ENCODE measurements at places on chromosomes 4 and X.

DNA sequence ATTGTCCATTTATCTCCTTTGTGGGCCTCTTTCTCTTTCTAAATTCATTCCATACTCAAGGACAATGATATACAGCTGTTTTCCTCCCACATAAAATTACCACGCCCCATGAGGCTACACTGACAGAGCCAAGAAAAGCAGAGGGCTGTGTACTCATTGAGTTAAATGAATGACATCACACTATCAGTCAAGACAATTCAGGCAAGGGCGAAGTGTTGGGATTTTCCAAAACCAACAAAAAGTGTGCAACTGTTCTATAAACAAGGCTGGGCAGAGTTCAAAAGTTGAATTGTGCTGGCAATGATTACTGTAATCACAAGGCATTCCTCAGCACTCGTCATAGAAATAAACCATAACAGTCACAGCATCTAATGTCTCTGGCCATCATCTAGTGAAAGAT, 799.6 kb upstream of the DIAPH2 start:
- no peak for DNase-seq

- no peak for DNase-seq
Measured at GRCh38 chrX:154051201-154051810, 31.6 kb upstream of the IRAK1 start.

DNA sequence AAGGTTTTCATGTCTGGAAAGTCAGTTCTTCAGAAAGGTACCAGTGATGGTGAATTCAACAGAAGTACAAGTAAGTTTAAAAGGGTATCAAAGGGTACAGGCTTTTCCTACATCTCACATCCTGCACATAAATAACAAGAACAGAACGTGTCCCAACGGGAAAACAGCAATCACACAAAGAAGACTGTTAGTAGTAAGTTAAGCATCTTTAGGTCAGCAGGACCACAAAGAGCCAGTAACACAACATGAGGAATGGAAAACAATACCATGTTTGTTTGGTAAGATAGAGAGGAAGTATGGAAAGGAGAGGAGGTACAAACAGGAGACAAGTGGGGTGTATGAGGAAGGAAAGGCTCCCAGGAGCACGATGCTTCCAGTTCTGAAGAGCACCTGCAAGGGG, 43.2 kb downstream of the SAT1 start:
- no peak for DNase-seq

DNA sequence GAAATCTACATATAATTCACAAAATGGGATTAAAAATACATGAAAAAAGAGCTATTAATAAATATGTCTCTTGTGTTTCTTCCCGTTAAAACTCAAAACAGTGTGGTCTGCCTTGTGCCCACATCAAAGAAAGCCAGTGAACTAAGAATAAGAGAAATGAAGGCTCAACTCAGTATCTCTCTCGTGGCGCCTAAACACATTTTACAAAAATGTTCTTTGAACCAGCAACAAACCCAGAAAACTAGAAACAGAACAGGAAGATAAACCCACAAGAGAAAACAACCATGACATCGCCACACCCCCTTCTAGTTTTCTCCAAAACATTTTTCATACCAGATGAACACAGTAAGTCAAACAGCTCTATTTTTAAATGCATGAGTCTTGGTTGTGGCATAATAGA, 130.1 kb downstream of the DCHS2 start:
- no peak for DNase-seq

DNA sequence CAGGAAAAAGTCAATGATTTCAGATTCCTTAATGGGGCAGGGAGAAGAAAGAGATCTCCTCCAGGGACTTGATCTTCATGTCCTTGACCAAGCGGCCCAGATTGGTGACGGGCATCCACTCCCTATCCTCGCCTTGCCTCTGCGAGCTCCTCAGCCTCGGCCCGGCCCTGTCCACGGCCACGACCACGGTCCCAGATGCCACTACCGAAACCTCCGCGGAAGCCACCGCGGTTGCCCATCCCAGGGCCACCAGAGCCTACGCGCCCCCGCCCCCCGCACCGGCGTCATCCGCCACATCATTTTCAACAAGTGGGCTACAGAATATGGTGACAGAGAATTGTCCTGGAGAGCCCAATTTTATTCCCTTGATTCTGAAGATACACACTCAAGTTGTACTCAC, 751.2 kb upstream of the PABPC4L start:
- DNase-seq = no peak

DNA sequence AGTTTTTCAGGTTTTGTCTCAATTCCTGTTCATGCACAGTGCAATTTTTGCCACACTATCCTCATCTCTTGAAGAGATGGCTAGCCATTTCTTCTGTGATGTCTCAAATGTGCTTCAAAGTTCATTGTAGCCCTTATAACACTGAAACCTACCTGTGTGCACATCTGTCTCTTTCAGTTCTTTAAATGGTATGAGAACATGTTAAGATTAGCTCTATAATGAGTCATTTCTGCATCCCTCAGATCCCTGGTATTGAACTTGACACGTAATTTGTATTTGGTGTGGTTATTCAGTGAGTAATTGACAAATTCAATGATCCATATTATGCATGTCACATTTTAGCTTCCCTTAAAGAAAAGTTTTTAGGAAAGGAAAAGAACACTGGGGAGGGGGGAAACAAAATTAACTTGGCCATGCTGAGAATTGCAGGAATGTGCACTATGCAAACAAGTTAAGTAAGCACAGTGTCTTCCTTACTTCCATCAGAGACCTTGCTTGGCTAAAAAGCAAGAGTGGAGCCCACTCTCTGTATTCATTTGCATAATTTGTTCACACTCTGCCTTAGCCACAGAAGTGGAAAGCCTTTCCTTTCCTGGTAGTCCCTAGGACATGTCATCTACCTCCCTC, 659.8 kb upstream of the MAGEB2 start:
- no peak for DNase-seq

DNA sequence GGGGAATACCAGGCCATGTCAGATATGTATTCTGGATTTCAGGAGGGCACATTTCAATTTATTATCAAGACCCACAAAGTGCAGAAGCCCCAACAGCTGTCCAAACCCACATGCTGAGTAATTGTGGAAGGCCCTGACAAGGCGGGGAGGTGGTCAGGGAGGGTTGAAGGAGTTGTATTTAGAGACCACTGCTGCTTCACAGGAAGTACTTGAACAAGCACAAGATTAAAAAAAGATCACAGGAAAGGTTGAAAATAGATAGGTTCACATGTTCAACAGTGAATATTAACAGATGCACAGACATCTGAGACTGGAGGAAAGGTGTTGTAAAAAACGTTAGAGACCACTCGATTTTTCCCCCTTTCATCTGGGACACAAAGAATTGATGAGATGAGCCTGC, 17.9 kb downstream of the ATP8A1 start:
- DNase-seq = no peak

DNA sequence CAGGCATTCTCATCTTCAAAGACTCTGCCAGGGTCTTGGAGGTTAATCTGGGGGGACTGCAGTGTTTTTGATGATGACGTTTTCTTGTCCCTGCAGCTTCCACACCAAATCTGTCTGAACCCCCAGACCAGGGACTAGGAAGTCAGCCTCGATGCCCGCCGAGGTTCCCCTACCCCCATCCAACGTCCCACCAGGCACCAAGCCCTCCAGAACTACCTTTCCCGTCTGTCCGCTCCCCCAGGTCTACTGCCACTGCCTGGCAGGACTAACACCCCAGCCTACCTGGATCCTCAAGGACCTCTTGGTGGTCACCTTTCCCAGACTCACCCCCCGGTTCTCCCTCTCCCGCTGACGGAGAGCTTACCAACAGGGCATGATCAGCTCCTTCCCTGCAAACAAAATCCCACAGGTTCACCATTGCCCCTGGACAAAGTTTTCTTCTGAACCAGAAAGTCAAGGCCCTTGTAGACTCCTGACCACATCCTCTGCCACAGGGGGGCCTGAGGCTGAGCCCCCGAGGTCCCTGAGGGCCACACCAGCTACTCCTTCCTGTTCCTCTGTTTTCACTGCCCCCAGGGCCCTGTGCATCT, 40.9 kb downstream of the HMX1 start:
- DNase-seq = no peak
